Small intestine (tissue), 16 donors: ENCODE measurements at places on chromosomes 4 and X. TPM values are rescaled to one million over a fixed set of nuclear protein-coding genes. Genes with fewer than 3 reads are reported as not detected.

Gene UGT8
- 18.9 TPM for polyA plus RNA-seq

DNA sequence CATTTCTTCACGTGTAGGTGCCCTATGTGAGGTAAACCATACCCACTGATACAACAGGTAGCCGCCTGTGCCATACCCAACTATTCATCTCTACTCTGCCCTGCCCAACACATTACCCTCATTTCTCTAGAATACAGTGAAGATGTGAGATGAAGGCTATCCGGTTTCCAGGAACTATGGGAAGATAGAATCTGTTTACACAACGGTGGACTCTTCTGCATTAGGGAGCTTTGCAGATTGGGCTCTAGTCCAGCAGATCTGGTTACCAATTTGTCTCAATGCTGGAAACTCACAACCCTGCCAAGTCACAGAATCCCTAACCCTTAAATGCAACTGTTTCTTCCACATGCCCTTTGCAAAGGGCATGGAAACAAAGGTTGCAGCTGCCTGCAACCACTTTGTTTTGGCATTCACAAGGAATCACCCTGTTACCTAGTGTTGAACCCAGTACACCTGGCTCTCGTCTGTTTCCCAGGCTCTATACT lies 6.4 kb upstream of the SLAIN2 start:
- no peaks in the 10 kb centered on the region for H3K36me3 ChIP-seq
- H3K4me1 ChIP-seq, result peaks cover 5% of the 10 kb centered on the region
- no peaks in the 10 kb centered on the region for H3K27me3 ChIP-seq

- no peaks in the 10 kb centered on the region for H3K36me3 ChIP-seq
- H3K4me3 ChIP-seq, result no peak overlapping the region
Observed at GRCh38 chr4:64777286-64777685, 368.0 kb upstream of the TECRL start.

Gene CPE
- polyA plus RNA-seq, result 1.4 TPM

- no peaks in the 10 kb centered on the region for H3K27me3 ChIP-seq
- H3K27ac ChIP-seq, result no peak overlapping the region
- no peak overlapping the region for H3K4me3 ChIP-seq
- no peaks in the 10 kb centered on the region for H3K36me3 ChIP-seq
Observed at GRCh38 chr4:37982736-37983135, 22.5 kb downstream of the PTTG2 start.

- no peak overlapping the region for H3K4me3 ChIP-seq
- DNase-seq, result no peak
- H3K36me3 ChIP-seq, result no peaks in the 10 kb centered on the region
- no peaks in the 10 kb centered on the region for H3K27me3 ChIP-seq
- H3K4me1 ChIP-seq, result no peaks in the 10 kb centered on the region
Observed at GRCh38 chr4:28259951-28260350, 1399.3 kb downstream of the STIM2 start.

DNA sequence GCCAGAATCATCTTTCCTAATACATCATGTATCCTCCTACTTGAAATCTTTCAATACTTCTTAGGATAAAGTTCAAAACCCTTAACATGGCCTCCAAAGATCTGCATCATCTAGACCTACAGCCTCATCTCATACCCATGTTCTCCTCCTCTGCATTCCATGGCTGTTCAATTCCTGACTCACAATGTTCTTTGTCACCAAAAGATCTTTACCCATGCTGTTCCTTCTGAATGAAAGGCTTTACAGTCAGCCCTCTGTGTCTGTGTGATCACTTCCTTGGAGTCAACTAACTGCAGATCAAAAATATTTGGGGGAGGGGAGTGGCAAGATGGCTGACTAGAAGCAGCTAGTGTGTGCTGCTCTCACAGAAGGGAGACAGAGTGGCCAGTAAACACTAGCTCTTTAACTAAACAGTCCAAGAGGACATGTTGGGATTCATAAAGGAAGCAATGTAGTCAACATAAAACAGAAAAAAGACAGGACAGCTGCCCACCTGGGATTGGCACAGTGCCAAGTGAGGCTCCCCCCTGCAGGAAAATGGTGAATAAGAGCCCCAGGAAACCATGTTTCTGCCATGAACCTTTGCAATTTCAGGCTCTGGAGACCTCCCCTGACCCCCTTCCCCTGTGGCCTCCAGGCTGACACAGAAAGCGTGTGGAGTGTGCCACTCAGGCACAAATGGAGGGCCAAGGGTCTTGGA lies 31.9 kb downstream of the CBR4 start:
- no peaks in the 10 kb centered on the region for H3K27me3 ChIP-seq
- no peaks in the 10 kb centered on the region for H3K4me1 ChIP-seq
- H3K27ac ChIP-seq, result no peak overlapping the region

DNA sequence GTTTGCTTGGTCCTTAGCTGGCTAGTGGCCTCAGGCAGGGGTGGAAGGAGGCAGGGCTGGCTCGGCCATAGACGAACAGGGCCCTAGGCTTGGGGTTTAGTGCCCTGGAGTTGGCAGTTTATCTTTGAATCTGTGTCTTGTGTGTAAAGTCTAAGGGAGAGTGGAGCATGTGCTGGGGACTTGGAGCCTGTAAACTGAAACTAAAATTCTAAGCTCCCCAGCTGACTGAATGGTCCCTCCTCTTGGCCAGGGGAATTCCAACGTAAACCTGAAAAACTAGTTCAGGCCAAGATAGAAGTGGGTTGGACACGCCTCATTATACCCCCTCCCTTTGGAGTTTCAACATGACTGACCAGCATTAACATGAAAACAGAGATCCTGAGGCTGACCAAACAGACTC lies 46.1 kb upstream of the GPR78 start:
- H3K4me1 ChIP-seq, result peaks cover 15% of the 10 kb centered on the region
- DNase-seq, result peak; percentile 56

Gene FAM184B
- not detected for polyA plus RNA-seq

Gene KIT
- 0.54 TPM for polyA plus RNA-seq
